ENCODE measurements at places on chromosomes 11 and 22. TPM values are rescaled to one million over a fixed set of nuclear protein-coding genes. Genes with fewer than 3 reads are reported as not detected.
A peak's percentile ranks its signal among the peaks of the same experiment; 100 is the strongest.

- no peak for DNase-seq
Measured at GRCh38 chr11:126748100-126748791, 252.3 kb downstream of the KIRREL3 start.

DNA sequence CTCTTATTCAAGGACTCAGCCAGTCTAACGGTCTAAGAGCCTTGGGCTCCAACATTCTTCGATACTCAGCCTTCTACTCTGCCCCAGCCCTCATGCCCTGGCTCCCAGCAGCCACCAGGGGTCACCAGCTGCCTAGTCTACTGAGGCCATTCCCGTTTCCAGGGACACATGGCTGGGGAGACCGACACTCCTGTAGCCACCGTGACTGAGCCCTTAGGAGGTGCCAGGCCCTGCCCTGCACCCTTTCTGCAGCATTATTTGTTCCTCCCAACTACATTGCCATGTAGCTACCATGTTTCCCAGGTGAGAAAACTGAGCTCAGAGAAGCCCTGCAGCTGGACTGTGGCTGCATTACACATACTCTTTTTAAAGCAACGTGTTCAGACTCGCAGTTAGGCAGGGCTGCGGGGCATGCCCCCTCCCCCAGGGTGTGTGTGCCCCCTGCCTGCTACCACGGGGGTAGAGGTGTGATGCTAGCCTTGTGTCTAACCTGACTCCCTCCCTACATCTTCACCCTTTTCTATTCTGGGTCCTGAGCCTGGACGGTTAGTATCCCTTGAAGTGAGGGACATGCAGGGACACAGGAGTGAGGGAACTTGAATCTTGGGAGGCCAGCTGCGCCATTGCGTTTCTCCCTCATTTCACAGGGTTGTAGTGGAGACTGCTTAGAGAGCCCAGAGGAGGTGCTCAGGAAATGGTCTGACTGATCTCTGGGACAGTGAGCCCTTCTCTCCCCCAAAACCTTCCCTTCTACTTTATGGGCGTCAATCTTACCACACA is 17.5 kb downstream of the ATG16L2 start:
- peak; percentile 81 for DNase-seq

GRCh38 chr11:32891657-32892354 is 805 bp upstream of the QSER1 start:
- DNase-seq = no peak

DNA sequence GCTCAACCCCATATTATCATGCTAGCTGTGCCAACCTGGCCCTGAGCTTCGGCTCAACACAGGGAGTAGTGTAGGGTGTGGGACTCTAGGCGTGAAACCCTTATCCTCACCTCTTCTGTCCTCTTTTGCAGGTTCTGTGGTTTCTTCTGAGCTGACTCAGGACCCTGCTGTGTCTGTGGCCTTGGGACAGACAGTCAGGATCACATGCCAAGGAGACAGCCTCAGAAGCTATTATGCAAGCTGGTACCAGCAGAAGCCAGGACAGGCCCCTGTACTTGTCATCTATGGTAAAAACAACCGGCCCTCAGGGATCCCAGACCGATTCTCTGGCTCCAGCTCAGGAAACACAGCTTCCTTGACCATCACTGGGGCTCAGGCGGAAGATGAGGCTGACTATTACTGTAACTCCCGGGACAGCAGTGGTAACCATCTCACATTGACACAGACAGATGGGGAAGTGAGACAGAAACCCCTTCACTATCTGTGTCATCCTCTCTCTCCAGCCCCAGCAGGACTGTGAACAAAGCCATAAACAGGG is 76.4 kb downstream of the GGTLC2 start:
- DNase-seq = no peak

- DNase-seq = no peak
Measured at GRCh38 chr11:14374922-14375830, 16.2 kb upstream of the RRAS2 start.

GRCh38 chr22:27494785-27495184 is 306.8 kb downstream of the MN1 start:
- no peak for DNase-seq

- DNase-seq = no peak
Measured at GRCh38 chr11:48083421-48083820, 103.1 kb downstream of the PTPRJ start.

- no peak for DNase-seq
Measured at GRCh38 chr11:16512899-16513241, 156.5 kb upstream of the SOX6 start.

Gene DNAJB7
- not detected for total RNA-seq

- no peak for DNase-seq
Measured at GRCh38 chr11:91742155-91742554, 482.5 kb upstream of the FAT3 start.

DNA sequence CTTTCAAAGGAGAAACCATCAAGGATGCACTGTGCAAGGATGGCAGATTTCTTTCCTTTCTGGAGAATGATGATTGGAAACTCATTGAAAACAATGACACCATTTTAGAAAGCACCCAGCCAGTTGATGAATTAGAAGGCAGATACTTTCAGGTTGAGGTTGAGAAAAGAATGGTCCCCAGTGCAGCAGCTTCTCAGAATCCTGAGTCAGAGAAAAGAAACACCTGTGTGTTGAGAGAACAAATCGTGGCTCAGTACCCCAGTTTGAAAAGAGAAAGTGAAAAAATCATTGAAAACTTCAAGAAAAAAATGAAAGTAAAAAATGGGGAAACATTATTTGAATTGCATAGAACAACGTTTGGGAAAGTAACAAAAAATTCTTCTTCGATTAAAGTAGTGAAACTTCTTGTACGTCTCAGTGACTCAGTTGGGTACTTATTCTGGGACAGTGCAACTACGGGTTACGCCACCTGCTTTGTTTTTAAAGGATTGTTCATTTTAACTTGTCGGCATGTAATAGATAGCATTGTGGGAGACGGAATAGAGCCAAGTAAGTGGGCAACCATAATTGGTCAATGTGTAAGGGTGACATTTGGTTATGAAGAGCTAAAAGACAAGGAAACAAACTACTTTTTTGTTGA is 9.8 kb downstream of the FAM111A start:
- no peak for DNase-seq

Gene RAB39A
- not detected for total RNA-seq

DNA sequence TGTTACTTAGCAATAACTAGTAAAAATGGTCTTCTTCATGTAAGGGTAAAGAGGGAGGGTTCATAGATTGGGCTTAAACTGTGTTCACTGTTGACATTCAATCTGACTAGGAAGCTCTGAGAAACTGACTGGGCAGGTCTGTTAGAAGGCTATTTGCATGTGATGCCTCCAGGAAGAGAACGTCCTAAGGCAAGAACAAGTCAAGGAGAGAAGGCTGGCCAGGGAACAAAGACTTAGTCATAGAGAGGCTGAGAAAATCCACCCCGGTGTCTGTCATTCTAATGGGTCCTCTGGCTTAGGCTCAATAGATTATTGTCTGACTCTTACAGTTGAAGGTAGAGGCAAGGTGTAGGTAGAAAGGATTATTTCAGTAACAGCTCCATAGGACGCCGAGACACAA is 50.3 kb upstream of the CD44 start:
- no peak for DNase-seq

GRCh38 chr11:61477727-61478148 is 30.8 kb upstream of the LRRC10B start:
- DNase-seq = peak; percentile 56

DNA sequence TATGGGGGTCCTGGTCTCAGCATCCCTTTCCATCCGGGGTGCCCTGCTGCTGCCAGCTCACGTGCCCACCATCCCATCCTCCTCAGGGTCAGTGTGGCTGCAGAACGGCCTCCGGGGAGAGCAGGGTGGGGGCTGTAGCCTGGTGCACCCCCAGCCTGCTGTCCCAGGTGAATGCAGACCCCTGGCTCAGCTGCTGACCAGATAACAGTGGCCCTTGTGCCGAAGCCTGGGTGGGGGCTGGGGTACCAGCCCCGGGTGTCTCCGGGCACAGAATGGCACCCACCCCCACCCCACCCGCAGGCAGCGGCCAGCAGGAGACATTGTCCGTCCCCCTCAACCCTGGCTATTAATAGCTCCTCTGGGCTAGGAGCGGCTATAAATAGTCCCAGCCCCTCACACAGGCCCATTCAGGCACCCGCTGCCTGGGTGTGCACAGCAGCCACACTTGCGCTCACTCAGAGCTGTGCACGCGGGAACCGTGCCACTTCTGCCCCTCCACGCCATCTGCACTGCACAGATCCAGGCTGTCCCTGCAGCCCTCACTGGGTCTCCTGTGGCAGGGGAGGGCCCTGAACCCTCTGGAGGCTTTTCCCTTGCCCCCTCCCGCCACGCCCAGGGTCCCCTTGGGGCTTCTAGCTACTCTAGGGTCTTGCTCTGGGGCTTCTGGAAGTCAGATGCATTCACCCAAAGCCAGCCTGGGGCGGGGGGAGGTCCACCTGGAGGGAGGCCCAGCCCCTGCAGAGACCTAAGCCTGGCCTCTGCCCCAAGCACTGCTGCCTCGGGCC is 18.7 kb downstream of the CRELD2 start:
- peak; percentile 67 for DNase-seq

GRCh38 chr22:31211862-31212730 is at the start of gene LIMK2:
Gene LIMK2 (plus strand): TSS chr22:31212298. CDS start chr22:31212409, 111 bp downstream.
- peak; percentile 93 for DNase-seq

GRCh38 chr11:112128483-112129121 is 35.3 kb downstream of the IL18 start:
- peak; percentile 75 for DNase-seq

GRCh38 chr11:911031-911889 is 650 bp upstream of the CHID1 start:
- peak; percentile 61 for DNase-seq

DNA sequence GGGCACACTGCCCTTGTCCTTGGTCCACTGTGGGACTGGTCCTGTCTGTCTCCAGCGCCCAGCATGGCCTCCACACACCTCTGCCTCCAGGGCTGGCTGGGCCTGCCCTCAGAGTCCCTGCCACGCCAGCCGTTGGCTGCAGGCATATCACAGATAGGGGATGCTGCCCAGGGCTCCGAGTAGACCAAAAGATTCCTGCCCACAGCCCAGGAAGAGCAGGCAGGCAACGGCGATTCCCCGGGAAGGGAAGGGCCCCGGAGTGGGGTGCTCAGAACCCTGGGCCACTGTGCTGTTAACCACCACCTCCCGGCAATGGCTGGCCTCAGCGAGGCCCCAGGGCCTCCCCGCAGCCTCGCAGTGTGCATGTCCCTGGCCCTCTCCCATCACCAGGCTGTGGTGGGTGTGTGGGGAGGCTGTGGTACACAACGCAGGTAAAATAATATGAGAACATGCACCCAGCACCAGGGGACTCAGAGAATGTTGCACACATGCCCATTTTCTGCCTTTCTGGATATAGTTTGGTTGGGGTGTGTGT is 2.2 kb downstream of the IFITM5 start:
- DNase-seq = no peak

GRCh38 chr22:25747245-25747944 is 5.4 kb downstream of the MYO18B start:
- peak; percentile 67 for DNase-seq

GRCh38 chr11:4654635-4655369 is 11.0 kb downstream of the OR51E1 start:
- DNase-seq = no peak

- DNase-seq = peak; percentile 44
Measured at GRCh38 chr22:27669798-27670599, 131.6 kb downstream of the MN1 start.

Gene AGBL2
- total RNA-seq = 0.20 TPM

- DNase-seq = peak; percentile 41
Measured at GRCh38 chr11:130001461-130002351, 929 bp downstream of the PRDM10 start.

- no peak for DNase-seq
Measured at GRCh38 chr22:23397613-23398567, 182.2 kb downstream of the IGLL1 start.

DNA sequence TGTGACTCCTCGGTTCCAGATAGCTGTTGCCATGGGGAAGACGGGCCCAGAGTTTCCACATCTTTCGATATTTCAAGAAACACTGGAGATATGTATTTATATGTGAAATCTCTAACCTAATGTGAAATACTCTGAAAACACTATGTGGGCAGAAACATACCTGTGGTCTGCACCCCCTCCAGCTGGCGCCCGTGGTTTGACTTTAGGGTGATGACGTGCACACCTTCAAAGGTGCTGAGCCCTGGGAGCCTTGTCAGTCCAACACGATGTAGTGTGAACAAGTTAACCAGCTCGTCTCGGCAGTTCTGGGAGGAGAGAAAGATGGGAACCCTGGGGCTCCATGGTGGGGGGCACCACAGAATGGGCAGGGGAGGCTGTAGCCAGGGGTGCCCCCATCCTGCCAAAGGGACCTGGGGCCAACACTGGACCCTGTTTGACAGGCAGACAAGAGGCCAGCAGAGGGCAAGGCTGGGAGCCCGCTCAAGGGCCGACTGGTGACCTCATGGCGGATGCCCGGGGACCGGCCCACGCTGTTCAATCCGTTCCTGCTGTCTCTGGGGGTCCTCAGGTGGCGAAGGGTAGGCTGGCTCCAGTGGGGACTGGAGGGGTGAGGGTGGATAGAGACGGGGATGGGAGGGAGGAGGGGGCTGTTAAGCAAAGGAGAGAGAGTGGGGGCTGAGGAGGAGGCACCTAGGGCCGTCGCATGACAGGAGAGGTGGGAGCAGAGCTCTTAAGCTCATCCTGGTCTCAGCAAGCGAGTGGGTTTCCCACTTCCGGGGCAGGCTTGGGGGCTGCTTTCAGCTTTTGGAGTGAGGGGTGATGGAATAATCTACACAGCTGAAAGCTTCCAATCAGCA is 43.8 kb downstream of the TRIOBP start:
- DNase-seq = no peak

- no peak for DNase-seq
Measured at GRCh38 chr11:1695548-1696108, 1.4 kb upstream of the KRTAP5-6 start.

Gene OR8G1
- total RNA-seq = not detected

DNA sequence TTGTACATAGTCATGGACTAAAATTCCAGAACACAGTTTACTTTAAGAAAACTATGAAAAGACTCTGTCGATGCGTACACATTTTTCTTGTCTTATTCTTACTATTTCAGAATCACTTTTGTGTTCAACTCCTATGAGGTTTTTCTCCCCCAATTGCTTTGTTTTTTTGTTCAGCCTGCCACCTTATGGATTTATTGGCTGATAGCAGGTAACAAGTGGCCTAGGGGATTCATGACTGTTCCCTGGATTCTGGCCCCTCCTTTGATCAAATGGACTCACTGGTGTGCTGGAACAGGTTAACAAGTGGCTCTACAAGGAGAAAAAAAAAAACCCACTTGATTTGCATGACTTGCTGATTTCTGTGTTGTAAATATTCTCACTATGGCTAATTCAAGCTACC is 10.6 kb downstream of the MMP20 start:
- no peak for DNase-seq

Gene CHRNA10
- 0.60 TPM for total RNA-seq

GRCh38 chr22:49502126-49502826 is 325.4 kb downstream of the BRD1 start:
- DNase-seq = no peak

DNA sequence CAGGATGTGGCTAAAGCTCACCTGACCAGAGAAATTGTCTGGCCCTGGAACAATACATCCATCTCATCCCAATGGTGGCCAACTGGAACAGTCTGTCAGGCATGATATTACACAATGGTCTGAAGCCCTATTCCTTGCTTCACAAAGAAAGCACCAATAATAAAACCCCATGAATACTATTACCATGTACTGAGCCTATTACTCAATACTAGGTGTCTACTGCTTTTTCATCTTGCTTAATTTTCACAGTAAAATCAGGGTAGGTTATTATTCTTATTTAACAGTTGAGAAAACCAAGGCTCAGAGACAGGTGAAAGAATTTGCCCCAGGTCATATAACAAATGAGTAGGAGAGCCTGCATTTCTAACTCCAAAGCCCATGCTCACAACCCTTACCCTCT is 68.9 kb upstream of the CAPRIN1 start:
- DNase-seq = no peak

GRCh38 chr11:120682866-120683265 is 171.3 kb downstream of the GRIK4 start:
- no peak for DNase-seq
